ENCODE measurements at places on chromosomes 12 and 14.

GRCh38 chr14:51691176-51691575, 39.5 kb downstream of the FRMD6 start:
- DNase-seq = no peak

DNA sequence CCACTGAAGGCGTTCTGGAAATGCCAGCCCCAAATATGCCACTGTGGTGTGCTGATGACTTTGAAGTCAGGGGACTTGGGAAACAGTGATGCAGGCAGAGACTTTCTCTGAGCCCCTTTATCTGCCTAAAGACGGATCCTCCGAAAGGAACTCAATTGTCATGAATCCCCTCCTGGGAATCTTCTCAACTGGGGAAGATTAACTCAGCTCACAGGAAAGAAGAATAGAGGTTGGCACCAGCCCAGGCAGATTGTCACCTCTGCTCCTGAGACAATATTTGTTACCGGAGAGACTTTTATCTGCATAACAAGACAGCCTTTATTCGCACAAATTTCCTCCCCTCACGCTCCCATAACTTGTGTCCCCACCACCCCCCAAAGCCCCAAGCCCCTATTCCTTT, 414.4 kb downstream of the FUT8 start:
- no peak for DNase-seq

DNA sequence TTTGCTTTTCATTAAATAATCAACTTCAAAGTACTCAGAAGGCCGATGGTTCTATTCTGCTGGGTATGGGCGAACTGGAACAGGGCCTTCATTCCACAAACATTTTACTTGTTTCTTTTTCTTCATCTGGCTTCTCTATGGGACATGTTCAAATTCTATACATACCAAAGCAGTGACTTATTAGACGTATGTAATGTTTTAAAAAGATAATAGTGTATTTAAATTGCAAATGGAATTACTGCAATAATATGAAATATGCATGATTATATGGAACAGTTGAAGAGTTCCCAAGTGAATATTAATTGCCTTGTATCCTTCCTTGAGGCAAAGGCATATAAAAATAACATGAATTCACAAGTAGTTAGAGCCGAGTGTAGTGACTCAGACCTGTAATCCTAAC, 75.5 kb downstream of the FAR2 start:
- DNase-seq = no peak

DNA sequence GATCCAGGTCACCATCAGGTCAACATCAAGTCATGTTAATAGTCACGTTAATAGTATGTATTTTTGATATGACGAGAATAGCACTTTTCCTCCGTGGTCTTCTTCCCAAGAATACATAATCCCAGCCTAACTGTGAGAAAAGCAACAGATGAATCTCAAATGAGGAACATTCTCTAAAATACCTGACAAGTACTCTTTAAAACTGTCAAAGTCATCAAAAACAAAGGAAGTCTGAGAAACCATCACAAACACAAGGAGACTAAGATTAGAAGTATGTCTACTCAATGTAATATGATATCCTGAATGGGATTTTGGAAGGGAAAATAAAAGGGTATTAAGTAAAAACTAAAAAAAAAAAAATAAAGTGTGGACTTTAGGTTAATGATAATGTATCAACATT, 36.8 kb upstream of the GLIPR1 start:
- no peak for DNase-seq

GRCh38 chr14:99637624-99638023, 7.3 kb upstream of the HHIPL1 start:
- no peak for DNase-seq

All from GM04503 (cell line).